ENCODE measurements at places on chromosomes 16 and 17.
A peak's percentile ranks its signal among the peaks of the same experiment; 100 is the strongest.

- H3K4me1 ChIP-seq: peaks cover 19% of the 10 kb centered on the region
- no peaks in the 10 kb centered on the region for H3K36me3 ChIP-seq
- peak overlapping the region; percentile 59 for H3K4me3 ChIP-seq
- peak; percentile 48 for DNase-seq
Observed at GRCh38 chr17:77959126-77959925, 823 bp downstream of the TNRC6C start.

- DNase-seq: no peak
- H3K36me3 ChIP-seq: peaks cover 29% of the 10 kb centered on the region
- H3K4me3 ChIP-seq: no peak overlapping the region
- peaks cover 36% of the 10 kb centered on the region for H3K4me1 ChIP-seq
Observed at GRCh38 chr16:57998992-57999365, 1.5 kb downstream of the ZNF319 start.

- no peak overlapping the region for H3K4me3 ChIP-seq
- peaks cover 64% of the 10 kb centered on the region for H3K27me3 ChIP-seq
- H3K4me1 ChIP-seq: peaks cover 5% of the 10 kb centered on the region
- no peaks in the 10 kb centered on the region for H3K36me3 ChIP-seq
- no peak for DNase-seq
Observed at GRCh38 chr16:83994087-83994486, 26.0 kb downstream of the NECAB2 start.

GRCh38 chr17:77837917-77838316, 120.6 kb upstream of the TNRC6C start:
- H3K36me3 ChIP-seq: no peaks in the 10 kb centered on the region
- H3K4me1 ChIP-seq: peaks cover 47% of the 10 kb centered on the region
- H3K4me3 ChIP-seq: no peak overlapping the region
- no peak for DNase-seq
- H3K27me3 ChIP-seq: no peaks in the 10 kb centered on the region

GRCh38 chr17:39629494-39629880, 2.7 kb downstream of the PPP1R1B start:
- H3K36me3 ChIP-seq: no peaks in the 10 kb centered on the region
- H3K27me3 ChIP-seq: no peaks in the 10 kb centered on the region
- H3K27ac ChIP-seq: no peak overlapping the region
- no peak overlapping the region for H3K4me3 ChIP-seq
- DNase-seq: no peak
- H3K4me1 ChIP-seq: no peaks in the 10 kb centered on the region

Measured in K562 (cell line).